ENCODE measurements at places on chromosomes 5 and 9.

DNA sequence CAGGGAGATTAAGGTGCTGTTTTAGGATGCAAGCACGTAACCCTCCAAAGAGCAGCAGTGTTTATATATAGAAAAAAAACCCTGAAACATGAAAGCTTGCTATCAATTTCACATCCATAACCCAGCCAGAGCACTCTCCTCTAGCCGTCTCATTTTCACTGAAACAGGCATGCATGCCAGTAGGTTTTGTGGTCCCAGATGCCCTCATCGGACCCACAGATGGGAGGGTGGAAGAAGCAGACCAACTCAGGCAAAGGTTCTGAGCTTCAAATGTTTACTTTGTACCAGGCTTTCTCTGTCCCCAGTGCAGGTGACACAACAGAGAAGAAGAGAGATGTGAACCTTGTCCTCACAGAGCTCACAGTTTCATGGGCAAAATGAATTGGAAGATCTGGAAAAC, 127.4 kb upstream of the ATP10B start:
- DNase-seq: no peak

- no peak for DNase-seq
These were observed 41.5 kb downstream of the KCNIP1 start for GRCh38 chr5:170545313-170545712.

- no peak for DNase-seq
These were observed 395.9 kb downstream of the DTWD2 start for GRCh38 chr5:118592229-118593002.

DNA sequence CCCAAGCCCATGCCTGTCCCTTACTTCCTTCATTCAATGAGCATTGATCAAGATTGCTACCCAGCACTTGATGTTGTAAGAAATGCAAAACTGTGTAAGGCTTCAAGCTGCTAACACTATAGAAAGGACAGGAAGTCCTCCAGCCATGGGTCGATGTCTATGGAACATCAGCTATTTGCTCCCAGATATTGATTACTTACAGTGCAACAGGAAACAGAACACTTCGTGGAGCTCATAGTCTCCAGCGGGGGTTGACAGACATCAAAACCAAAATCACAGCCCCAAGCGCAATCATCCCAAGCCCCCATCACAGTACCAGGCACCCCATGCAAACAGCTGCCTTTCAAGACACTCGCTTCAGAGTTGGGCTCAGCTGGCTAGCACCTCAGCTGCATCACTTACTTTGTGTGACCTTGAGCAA, 26.8 kb upstream of the DUSP1 start:
- DNase-seq: no peak

GRCh38 chr5:19795218-19795617, 192.8 kb downstream of the CDH18 start:
- no peak for DNase-seq

DNA sequence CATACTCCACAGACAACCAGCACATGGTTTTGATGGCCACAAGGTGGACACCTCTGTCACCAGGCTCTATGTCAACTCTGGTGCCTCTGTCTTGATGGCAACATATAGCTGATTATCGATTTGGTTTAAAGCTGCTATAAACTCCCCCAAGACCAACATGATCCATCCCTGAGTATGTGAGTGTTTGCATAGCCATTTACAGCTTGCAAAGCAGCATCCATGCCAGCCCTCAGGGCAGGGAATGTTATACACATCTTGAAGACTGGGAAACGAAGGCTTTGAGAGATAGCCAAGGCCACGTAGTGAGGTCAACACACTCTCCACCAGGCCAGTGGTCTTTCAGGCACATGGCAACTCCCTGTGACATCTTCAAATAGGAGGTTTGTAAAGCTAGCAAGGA, 40.3 kb upstream of the BRINP1 start:
- no peak for DNase-seq

DNA sequence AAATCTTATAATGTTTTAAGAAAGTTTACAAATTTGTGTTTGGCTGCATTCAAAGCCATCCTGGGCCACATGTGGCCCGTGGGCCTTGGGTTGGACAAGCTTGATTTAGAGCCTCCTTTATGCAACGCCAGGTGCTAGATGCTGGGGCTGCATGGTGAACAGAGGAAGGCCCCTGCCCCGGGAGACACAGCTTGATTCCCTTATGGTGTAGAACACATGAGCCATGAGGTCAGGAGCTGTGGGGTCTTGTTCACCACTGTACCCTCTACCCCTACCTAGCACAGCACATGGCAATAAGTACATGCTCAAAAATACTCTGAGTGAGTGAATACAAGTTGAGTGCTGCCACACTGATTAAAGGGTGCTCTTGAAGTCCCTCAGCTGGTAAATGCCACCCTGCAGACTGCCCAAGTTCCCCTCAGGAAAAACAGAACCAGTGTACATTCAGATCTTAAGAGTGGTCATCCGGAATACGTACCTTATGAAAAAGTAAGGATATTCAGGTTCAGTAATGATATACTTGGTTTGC, 71.9 kb downstream of the ARRDC3 start:
- no peak for DNase-seq

DNA sequence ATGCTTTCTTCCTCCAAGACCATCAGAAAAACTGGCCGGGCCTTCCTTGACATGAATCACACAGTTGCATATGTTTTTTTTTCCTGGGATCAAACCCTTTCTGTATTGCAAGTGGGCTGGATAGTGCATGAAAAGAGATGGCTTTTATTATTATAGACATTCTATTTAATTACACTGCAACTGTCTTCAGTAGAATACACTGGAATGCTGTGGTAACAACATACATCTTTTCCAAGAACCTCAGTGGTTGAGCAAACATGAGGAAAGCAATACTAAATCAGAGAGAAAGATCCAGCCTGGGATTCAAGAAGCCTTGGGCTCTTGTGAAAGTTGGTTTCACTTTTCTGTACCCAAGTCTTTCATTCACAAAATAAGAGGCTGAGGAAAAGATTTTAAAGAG, 193.0 kb downstream of the DMAC1 start:
- no peak for DNase-seq

- no peak for DNase-seq
These were observed 49.8 kb downstream of the NR6A1 start for GRCh38 chr9:124721109-124721906.

- no peak for DNase-seq
These were observed 65.9 kb downstream of the CRB2 start for GRCh38 chr9:123421801-123422455.

DNA sequence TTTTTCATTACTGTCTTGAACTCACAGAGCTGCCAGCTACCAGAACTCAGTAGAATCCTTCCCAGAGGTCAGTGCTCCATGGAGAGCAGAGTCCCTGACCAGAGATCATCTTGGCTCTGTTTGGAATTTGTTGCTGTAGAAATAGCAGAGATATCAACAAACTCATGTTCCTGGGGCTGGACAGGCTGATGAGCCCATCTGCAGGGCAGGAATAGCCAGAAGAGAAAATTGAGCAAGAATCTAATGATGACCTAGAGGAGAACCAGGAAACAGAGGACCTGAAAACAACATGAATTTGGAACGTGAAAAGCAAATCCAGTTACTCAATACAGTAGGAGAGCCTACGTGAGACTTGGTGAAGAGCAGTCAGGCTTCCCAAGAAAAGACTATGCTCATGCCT, 437.8 kb downstream of the PLK2 start:
- DNase-seq: no peak

DNA sequence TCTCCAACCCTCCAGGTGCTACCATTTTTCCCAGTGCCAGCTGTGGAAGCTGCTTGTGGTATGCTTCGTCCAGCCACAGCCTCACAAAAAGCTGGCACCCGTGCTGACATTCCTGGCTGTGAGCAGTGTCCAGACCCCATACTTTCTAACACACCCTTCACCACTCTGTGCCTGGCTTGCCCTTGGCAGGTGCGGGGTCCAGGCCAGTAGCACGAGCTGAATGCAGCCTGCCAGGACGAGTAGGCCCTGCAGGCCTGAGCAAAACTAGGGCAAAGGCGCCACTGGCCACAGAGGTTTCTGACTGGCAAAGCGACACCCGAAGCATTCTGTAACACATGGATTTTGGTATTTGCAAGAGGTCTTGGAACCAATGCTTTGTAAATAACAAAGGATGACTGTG, 26.0 kb upstream of the GHR start:
- no peak for DNase-seq

DNA sequence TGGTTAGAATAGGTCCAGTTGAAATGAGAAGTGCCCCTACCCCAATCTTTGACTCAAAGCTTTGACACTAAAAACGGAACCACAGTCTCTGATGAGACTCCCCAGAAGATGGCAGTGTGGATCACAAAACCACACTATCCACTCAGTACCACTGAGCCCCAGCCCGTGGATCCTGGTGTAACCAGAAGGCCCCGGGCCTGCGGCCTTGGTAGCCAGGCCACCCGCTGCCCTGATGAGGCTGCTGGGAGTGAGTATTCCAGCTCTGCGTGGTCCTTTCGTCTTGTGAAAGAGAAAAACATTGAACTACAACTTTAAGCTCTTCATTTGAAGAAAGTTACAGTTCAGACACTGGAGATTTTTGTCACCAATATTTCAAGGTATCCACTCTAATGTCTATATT, 42.2 kb upstream of the FBP1 start:
- peak; percentile 72 for DNase-seq

- DNase-seq: no peak
These were observed 45.2 kb upstream of the ALDH1B1 start for GRCh38 chr9:38347271-38347671.

DNA sequence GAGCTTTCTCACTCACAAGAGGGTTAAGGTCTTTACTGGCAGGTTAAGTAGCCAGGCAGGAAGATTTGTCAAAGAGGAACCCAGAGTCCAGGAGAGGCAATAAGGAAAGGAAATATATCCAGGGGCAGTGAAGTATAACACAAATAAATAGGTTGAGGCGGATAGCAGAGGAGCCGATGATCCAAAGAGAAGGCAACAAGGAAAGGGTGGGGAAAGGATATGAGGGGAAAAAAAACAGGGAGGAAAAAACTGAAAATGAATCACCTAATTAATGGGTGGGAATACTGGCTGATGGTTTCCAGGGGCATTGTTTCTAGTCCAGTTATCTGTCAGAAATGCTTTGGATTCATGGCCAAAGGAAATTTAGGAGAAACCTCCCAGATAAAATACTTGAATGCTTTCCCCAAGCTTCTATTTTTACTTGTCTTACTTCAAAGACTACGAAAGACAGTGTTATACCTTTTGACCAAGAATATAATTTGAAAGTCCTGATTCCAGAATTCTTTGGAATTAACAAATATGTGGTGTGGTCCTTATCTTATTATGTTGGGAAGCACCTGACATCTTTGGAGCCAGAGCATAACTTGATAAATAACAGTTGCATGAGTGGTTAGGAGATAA, 146.5 kb downstream of the AOPEP start:
- DNase-seq: no peak

DNA sequence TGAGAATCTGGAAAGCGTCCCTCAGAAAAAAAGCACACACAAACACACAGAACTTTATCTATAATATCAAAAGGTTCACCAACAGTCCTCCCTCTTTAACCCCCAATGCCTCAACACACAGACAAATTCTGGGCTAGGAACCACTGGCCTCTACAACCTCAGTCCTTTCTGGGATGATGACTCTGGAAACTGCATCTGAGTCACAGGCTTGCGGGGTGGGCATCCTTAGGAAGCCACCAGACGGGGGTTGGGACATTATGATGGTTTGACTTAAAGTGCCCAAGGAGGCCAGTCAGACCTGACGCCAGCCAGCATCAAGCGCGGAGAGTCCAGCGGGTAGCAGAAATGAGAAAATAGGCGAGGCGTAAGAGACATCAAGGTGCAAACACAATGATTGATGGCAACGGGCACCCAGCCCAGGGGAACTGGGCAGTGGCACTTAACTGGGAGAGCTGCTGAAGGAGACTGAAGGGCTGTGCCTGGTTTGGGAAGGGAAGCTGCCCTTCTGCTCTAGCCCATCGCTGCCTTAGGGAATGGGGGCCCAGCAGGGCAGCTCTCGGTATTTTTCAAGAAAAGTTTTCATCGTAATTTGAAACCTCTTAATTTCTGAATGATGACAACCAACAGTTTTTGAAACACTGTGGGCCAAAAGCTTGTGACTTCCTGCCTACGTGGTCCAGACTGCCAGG, 20.7 kb downstream of the SPRY4 start:
- DNase-seq: no peak

DNA sequence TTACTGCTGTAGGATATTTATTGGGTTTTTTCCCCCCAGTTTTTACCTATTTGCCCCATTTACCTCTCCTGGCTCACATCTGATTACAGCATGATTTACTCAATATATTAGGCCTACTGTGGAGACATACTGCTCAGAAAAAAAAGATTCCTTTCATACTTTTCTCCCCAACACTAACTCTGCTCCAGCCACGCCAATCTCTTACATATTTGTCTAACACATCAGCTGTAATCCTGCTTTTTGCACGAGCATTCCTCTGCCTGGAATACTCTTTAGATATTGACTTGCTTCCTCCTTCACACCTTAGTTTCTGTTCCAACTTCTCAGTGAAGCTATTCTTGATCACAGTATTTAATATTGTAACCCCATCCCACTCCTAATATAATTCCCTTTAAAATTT, 158.1 kb upstream of the VCAN start:
- DNase-seq: no peak

DNA sequence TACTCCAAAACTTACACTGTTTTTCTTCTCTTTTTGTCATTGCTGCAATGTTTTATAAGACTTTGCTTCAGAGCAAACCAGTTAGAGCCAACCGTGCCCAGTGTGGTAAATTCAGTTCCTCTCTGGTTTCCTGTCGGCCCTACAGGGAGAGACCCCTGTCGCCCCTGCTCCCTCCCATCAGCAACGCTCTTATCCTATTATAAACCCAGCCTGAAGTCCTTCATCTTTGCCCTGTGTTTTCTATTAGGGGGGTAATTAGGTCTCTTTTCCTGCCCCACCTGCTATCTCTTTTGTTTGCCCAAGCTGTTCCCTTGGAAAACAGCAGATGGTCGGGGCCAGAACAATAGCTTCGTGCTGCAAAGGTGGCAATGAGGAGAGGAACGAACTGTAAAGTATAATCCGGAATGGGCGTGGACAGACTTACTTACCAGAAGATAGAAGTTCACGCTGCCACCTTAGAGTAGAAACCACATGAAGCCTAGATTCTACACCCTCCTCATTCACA, 21.4 kb upstream of the OTULINL start:
- no peak for DNase-seq

DNA sequence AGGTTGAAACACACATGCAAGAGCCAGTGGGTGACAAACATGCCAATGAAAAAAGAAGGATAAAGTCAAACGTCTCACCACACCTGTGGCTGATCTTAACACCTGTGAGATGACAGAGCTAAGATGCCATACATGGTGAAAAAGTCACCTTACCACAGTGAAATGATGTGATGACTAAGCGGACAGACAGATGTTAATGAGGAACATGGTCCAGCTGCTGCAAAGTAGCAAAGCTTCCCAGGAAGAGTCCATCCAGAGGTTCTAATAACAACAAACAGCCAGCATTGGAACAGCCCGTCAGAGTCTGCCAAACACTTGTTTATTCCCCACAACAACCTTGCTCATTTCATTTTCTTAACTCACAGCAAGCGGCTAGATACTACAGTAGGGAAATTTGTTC, 1.9 kb downstream of the KIAA1191 start:
- DNase-seq: no peak

DNA sequence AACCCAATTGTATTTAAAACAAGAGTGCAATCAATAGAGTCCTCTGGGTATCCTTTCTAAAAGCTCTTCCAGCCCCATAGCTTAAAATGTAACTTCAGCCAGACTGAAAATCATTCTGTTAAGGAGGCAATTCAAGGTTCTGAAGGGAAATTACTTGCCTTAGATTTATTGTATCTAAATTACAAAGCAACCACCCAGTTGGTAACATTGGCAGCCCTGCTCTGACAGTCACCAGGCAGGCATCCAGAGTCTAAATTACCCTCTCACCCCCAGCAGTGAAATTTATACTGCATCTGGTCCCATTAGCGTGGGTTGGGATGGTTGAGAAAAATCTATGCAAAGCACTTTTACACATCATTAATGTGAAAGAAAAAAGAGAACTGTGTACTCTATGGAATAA, 514.7 kb downstream of the MTRR start:
- DNase-seq: no peak

All from RCC 7860 (cell line).